ENCODE measurements at places on chromosomes 4 and X.

- no peak for DNase-seq
These were observed 505.7 kb downstream of the PACRGL start for GRCh38 chr4:21205821-21206531.

- no peak for DNase-seq
These were observed 171.7 kb downstream of the ADAMTS3 start for GRCh38 chr4:72397314-72397713.

- DNase-seq = no peak
These were observed 262.1 kb upstream of the GPC4 start for GRCh38 chrX:133677123-133678063.

DNA sequence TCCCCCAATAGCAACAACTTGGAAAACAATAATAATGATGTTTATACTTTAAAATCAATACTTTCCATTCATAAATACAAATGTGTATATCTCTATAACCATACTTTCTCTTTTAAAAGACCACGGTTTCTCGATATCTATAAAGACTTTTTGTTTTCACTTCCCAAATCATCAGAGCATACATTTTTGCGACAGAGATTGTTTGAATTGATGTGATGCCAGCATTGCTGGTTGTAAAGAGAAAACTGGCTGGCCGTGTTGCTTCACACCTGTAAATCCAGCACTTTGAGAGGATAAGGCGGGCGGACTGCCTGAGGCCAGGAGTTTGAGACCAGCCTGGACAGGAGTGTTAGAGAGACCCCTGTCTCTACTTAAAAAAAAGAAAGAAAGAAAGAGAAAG is 77.6 kb upstream of the ZNF518B start:
- DNase-seq = no peak

- no peak for DNase-seq
These were observed 78.2 kb upstream of the TET2 start for GRCh38 chr4:105068516-105068915.

- DNase-seq = no peak
These were observed 12.1 kb upstream of the HAUS7 start for GRCh38 chrX:153482376-153483015.

DNA sequence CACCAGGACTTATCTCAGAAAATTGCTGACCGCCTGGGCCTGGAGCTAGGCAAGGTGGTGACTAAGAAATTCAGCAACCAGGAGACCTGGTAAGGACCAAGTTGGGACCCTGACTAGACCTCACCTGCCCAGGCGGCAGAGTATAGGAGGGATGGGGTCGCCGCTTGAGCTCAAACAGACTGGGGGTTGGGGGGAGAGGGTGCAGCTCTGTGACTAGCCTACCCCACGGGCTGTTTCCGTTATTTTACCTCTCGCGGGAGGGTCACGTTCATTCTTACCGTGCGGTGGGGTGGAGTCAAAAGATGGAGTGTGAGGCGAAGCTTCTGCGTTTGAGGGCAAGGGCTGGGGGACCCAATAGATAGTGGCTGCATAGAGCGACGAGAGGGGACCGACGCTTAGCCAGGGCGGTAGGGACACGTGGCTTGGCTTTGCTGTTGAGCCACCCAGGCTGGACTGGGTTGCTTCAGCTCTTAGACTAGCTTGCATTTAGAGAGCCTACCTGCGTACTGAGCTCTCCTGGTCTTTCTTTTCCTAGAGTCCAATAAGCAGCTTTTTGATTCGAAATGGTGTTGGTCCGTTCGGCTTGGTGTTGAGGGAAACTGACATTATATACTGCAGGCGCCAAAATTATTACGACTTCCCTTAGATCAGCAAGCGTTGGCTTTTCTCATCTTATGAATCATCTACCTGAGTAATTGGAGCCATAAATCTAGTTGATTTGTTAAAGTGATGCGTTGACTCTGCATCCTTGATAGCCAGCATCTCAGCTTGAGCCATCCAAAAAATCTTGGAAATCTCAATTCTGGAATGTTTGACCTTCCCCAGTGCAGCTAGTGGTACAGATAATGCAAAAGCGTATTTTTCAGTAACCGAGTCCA is 591 bp downstream of the PRPS1 start:
- no peak for DNase-seq

- DNase-seq = no peak
These were observed 37.1 kb upstream of the PLAC8 start for GRCh38 chr4:83151651-83152050.

Data from type B pancreatic cell (in vitro differentiated cells).